ENCODE measurements at places on chromosomes 3 and 15. TPM values are rescaled to one million over a fixed set of nuclear protein-coding genes. Genes with fewer than 3 reads are reported as not detected.

The PLA2G4E gene
- total RNA-seq: 1.1 TPM

GRCh38 chr3:18417904-18418572 is 7.1 kb downstream of the SATB1 start:
- DNase-seq: no peak

GRCh38 chr3:194231929-194232832 is 96.2 kb downstream of the HES1 start:
- DNase-seq: no peak

DNA sequence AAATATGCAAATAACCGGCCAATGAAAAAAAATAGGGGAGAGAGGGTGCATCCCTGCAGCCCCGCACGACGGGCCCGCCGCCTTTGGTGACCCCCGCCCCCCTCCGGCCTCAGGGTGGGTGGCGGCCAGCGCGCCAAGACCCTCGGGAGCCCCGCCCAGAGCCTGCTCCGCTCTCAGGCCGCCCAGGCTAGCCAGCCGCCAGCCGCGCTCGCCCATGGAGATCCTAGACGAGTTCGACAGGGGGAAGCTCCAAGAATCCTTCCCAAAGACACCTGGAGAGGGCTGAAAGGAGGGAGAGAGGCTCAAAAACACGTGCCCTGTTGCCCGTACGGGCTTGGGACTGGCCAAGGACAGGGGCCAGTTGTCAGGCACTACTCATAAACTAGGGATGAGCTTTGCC is 434.0 kb downstream of the NR2F2 start:
- DNase-seq: no peak

GRCh38 chr3:107110596-107111305 is 266.5 kb upstream of the CCDC54 start:
- no peak for DNase-seq

GRCh38 chr15:60905587-60905986 is 323.5 kb downstream of the RORA start:
- no peak for DNase-seq

GRCh38 chr15:33009603-33010002 is 184.9 kb downstream of the FMN1 start:
- no peak for DNase-seq
